A549 treated with ZK216348 at 1 μM for 4 hours (cell line): ENCODE measurements at places on chromosomes 4 and X. TPM values are rescaled to one million over a fixed set of nuclear protein-coding genes. Genes with fewer than 3 reads are reported as not detected.

Gene PAK3
- total RNA-seq = 0.11 TPM in 1 of 5 replicates, not detected in the others

Gene GPRASP1
- total RNA-seq = 0.22 to 0.42 TPM (median 0.34 TPM) in 5 replicates

Gene LRCH2
- total RNA-seq = 0.04 TPM in 1 of 5 replicates, not detected in the others

Gene OPRPN
- not detected in 5 replicates for total RNA-seq

Gene INTS6L
- total RNA-seq = 0.12 to 0.42 TPM (median 0.19 TPM) in 5 replicates

Gene STAP1
- not detected in 5 replicates for total RNA-seq

Gene HELT
- total RNA-seq = not detected in 5 replicates

Gene DAPP1
- total RNA-seq = not detected in 5 replicates

Gene CASP6
- 14.7 to 18.0 TPM (median 15.3 TPM) in 5 replicates for total RNA-seq
